Activated CD4-positive, alpha-beta T cell treated with anti-CD3 and anti-CD28 coated beads for 1 hour (primary cell): ENCODE measurements at places on chromosomes 1 and 21.

GRCh38 chr1:41789661-41790330 is 128.9 kb downstream of the HIVEP3 start:
- no peak for DNase-seq

DNA sequence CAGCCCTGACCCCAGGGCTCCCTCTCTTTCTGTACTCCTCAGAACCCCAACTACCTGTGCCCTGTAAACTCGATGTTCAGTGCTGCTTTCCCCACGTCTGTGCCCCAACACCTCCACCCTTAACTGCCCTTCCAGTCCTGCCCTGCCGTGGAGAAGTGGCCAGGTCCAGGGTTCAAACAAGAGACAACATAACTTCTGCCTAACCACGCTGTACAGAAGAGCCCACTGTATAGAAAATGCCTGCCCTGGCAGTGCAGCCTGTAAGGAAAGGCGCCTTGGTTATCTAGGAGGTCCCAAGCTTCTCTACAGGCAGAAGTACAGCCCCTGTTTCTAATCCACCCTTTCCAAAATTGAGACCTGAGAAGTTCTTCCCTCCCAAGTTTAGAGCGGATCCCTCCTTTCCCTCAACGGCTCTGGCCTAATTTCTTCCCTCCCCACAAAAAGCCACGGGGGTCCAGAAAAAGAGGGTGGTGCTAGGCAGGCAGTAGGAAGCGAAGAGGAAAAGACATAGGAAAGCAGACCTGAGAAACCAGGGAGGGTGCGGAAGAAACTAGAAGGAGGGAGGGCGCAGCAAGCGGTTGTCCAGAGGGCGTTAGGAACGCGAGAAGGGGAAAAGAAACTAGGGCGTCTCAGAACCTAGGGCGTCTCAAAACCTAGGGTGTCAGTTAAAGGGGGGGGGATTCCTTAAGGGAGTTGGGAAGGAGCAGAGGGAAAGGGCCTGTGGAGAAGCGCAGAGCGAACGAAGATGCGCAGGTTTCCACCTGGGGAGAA is 3.2 kb downstream of the DMRTA2 start:
- DNase-seq, result no peak

DNA sequence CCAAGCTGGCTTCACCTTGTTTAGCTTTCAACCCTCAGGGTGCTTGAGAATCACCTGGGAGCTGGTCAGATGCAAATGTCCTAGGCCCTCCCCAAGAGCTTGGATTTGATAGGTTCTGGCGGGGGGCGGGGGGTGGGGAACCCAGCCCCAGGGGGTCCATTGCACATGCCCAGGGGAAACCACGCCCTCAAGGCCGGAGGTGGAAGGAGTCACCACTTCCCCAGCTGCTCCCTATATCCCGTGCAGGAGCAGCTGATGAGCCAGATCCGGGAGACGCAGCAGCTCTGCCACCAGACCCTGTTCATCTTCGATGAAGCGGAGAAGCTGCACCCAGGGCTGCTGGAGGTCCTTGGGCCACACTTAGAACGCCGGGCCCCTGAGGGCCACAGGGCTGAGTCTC is 5.8 kb downstream of the TOR3A start:
- DNase-seq, result no peak

DNA sequence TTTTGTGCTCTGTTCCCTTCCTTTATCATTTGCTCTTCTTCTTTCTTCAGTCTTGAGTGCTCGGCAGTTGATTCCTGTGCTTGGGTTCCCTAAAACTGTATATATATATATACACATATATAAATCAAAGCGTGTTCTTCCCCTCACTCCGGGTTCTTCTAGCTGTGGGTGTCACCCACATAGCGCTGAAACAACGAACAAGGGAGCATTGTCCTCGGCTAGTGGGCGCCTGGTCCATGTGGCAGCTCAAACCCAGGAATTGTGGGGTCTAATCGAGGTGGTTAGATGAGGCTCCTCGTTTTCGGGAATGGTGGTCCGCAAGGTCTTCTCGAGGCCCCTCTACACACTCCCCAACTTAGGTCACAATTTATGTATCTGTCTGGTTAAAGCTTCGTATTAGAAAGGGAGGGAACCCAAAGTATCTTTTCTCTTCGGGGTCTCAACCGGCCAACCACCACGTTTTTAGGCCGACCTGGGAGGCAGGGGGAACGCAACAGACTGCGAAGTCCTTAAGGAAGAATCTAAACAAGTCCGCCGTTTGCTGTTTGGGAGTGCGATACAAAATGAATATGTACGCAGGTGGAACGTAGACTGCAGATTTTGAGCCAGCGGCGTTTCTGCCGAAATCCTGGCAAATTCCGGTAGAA is 504 bp upstream of the SDHC start:
- no peak for DNase-seq

- DNase-seq, result no peak
Measured at GRCh38 chr1:108120163-108120562, 80.0 kb downstream of the SLC25A24 start.
